ENCODE measurements at places on chromosomes 7 and 10. TPM values are rescaled to one million over a fixed set of nuclear protein-coding genes. Genes with fewer than 3 reads are reported as not detected.

Gene ZNF783
- 21.6 TPM for total RNA-seq

Gene PIK3CG
- 1.6 TPM for total RNA-seq

Gene CCL26
- total RNA-seq: not detected

Gene MBL2
- total RNA-seq: not detected

Gene RBM20
- total RNA-seq: 2.5 TPM

Gene PAPSS2
- total RNA-seq: 2.5 TPM

Gene GNAT3
- total RNA-seq: not detected

Gene MMRN2
- 5.9 TPM for total RNA-seq

Gene SUN3
- total RNA-seq: not detected

Gene GDF2
- total RNA-seq: not detected

Gene SEMA3C
- 360 TPM for total RNA-seq

Gene LRIT2
- not detected for total RNA-seq

Gene ADCY1
- 286 TPM for total RNA-seq

Gene PSD
- 124 TPM for total RNA-seq

All from parietal lobe (tissue), 2 donors.